ENCODE measurements at places on chromosomes 16 and 17.

DNA sequence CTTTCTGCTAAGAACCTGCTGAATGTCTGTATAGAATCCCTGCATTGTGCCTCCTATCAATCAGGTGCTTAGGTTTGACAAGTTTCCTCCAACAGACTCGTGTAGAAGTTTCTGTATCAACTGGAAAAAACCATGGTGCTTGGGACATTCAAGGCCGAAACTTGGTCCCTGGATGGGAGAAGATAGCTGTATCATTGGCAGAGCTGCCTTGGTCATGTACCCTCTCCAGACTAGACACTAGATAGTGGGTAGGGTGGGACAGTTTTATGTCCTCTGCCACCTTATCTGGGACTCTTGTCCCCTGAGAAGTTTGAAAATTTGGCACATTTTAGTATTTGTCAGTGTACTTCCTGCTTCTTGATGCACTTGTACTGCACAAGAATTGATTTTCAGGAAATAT lies 520.8 kb downstream of the WWOX start:
- DNase-seq = no peak

DNA sequence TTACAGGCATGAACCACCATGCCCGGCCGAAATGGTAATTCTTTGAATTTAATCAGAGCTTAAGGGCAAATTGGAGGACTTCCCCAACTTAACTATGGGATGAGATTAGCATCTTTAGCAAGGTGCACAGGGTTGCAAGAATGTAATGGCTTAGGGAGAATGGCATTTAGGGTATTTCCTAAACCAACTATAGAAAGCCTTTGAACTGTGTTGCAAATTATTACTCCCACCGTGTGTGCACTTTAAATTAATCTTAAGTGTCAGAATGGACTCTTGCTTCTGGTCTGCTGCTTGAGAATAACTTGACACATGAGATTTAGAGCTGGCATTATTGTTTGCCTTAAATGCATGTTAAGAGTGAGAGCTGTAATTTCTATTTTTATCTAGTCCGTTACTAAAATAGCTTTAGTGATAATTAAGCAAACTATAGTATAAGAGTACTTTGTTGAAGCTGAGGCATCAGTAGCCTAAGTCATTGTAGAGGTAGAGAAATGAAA lies 59.8 kb downstream of the TUBD1 start:
- DNase-seq = no peak

- DNase-seq = no peak
Observed at GRCh38 chr16:73032541-73033270, 15.2 kb downstream of the ZFHX3 start.

DNA sequence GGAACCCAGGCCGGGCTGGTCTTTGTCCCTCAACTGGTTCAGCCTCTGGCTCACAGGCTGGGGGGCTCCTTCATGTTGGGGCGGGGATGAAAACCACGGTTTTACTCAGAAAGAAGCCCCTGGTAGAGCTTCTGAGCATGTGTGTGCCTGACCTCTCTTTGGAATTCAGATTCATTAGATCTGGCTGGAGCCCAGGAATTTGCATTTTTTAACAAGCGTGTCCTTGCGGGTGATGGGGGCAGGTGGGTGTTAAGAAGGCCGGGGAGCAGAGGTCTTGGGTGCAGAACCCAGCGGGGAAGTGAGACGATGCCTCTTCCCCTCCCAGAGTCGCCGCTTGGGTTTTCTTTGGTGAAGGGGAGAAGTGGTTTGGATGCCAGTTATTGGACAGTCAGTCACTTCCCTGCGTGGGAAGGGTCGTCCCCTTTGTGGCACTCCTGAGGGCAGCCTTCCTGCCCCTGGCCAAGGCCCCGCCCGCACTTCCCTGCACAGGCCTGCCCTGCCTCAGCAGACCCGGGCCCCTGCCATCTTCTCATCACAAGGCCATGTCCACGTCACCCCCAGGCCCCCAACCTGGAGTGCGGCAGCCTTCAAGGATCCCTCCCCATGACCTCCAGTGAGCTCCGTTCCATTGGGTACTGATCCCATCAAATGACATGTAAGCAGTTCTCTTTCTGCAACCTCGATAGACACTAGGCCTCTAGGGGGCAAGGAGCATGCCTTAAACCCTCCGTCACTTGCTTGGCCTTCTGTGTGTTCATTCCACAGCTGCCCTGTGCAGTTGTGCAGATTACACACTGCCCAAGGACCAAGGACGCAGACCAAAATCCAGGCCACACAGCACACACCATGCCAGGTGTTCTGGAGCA lies 177.7 kb upstream of the CIBAR2 start:
- no peak for DNase-seq

- DNase-seq = no peak
Observed at GRCh38 chr16:4701791-4702465, 8.6 kb downstream of the NUDT16L1 start.

DNA sequence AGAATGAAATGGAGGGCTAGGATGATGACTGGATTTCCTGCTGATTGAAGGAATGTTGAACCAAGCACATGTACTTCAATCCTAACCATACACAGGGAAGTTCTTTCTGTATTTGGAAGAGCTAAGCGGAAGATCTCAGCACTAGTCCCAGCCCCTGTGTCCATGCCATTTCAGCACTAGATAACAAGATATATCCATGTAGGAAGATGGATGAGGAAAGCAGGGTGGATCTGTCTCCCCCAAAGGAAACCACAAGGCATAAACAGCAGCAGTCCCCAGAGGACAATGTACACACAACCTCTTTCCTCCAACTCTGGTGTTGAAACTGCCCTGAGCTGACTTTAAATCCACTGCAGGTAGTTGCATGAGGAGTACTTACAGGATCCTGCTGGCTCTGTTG lies 75.1 kb downstream of the GRIN2A start:
- DNase-seq = no peak

- no peak for DNase-seq
Observed at GRCh38 chr16:85611444-85612190, 1.5 kb upstream of the GSE1 start.

DNA sequence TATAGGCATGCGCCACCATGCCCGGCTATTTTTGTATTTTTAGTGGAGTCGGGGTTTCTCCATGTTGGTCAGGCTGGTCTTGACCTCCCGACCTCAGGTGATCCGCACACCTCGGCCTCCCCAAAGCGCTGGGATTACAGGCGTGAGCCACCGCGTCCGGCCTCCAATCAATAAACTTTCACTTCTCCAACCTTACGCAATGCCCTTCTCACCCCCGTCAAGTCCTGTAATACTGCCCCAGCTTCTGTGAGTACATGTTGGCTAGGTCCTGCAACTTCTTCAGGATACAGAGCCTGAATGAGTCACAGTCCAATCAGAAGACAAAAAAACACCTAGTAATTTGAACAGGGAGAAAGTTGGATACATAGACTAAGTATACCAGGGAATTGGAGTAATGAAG lies 47.1 kb upstream of the PHOSPHO1 start:
- DNase-seq = no peak

DNA sequence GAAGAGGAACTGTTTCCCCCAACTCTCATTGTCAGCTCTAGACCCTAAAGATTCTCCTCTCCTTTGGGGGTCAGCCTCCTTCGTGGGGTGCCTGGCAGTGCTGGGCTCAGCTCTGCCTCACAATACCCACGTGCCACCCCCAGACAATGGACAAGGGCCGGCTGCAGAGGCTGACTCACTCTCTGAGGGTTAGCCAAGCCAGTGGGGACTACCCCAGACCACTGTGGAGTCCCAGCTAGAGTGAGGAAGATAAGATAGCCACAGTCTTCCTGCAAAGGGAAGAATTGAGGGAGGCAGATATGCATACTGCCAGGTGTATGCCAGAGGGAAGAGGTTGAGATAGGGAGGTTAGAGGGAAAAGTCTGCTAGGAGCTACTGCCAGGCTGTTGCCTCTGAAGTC lies 13.5 kb upstream of the MTMR4 start:
- DNase-seq = no peak

DNA sequence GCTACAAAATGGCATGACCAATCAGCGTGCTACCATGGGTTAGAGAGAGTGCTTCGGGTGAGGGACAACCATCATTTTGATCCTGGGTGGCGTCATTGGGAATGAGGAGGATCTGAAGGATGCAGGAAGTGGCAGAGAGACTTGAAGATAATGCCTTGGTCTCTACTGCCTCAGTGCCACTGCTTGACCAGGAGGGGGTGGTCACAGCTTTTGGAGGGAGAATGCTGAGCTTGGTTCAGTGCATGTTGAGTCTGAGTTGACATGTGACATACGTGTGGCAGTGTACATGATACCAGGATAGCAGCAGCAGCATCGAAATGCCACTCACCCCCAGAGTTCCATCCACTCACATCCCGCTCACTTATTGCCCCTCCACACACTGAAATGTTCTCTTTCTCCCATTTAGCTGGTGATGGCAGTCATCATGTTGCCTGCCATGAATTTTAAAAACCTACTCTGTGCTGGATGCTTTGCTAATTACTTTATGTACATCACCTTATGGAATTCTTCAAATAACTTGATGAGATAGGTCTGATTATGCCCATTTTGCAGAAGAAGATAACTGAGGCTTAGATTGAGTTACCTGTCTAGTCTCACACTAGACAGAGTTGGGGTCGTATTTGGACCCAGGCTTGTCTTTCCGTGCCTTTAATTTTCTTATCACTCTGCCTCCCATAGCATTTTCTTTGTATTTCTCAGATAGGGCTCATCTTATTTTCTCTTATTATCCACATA lies 36.7 kb downstream of the ARSG start:
- no peak for DNase-seq

GRCh38 chr17:1227917-1228780 lies 42.1 kb upstream of the BHLHA9 start:
- no peak for DNase-seq

- DNase-seq = no peak
Observed at GRCh38 chr17:72158895-72159885, 38.4 kb downstream of the SOX9 start.

DNA sequence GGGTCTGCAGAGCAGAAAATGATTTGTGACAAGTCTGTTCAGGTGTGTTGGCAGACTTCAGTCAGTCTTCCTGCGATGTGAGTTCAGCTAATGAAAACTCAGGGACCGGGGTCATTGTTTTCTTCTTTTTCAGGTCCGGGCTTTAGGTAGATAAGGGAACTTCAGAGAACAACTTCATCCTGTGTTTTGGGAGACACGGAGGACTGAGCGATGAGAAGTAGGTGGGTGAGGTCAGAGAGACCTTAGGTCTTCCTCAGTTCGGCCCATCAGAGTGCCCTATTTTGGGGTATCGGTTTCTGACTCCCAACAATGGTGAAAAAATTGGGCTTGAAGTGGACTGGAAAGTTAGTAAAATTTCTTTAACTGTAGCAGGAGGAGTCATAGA lies 88.9 kb upstream of the ATF7IP2 start:
- DNase-seq = no peak

DNA sequence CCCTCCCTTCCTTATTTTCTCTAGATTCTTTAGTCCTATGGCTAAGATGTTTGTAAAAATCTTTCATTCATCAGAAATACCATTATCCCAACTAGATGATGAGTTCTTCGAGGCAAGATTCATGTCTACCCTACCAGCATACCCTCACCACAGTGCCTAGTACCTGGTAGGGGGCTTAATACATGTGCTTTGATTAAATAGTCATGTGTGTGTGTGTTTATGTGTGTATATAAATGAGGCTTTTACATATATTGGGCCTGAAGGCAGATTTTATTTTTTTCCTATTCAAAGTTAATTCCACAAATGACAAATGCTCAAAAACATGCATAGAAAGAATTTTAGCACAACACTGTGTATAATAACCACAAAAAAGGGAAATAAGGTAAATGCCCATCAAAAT lies 193.0 kb upstream of the IRX3 start:
- DNase-seq = no peak

GRCh38 chr16:47069313-47069712 lies 74.4 kb downstream of the NETO2 start:
- no peak for DNase-seq

GRCh38 chr17:67385122-67385988 lies 8.3 kb downstream of the PITPNC1 start:
- DNase-seq = no peak

GRCh38 chr17:41750862-41751261 lies 16.4 kb upstream of the HAP1 start:
- DNase-seq = no peak

GRCh38 chr17:19310151-19310550 lies 52.4 kb downstream of the B9D1 start:
- no peak for DNase-seq

DNA sequence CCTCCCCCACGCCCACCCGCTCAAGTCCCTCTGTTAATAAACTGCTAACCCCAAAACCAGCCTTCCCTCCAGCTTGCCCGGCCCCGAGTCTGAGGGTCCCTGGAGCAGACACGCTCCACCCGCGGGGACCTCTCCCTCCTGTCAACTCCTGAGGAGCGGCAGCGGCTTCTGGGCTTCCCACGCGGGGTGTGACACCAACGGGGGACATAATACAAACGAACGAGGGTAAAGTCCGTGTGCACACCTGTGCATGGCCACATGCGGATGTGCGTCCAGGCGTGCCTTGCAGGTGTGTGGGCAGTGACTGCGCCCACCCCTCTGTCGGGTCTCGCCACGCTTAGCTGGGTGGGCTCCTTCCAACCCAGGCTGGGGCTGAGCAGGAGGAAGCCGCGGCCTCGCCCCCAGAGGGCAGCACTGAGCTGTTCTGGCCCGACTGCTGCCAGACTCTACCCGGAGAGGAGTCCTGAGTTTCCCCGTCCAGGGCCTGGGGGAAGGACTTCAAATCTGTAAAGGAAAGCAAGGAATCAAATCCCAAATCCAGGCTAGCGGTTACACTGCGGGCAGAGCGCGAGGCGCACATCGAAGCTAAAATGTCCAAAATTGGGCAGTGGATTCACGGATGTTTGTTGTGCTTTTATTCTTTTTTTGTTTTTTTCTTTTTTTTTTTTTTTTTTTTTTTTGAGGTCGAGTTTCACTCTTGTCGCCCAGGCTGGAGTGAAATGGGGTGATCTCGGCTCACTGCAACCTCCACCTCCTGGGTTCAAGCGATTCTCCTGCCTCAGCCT lies 24.2 kb upstream of the KRT17 start:
- no peak for DNase-seq

GRCh38 chr17:9729034-9729650 lies 62.2 kb downstream of the DHRS7C start:
- DNase-seq = no peak

DNA sequence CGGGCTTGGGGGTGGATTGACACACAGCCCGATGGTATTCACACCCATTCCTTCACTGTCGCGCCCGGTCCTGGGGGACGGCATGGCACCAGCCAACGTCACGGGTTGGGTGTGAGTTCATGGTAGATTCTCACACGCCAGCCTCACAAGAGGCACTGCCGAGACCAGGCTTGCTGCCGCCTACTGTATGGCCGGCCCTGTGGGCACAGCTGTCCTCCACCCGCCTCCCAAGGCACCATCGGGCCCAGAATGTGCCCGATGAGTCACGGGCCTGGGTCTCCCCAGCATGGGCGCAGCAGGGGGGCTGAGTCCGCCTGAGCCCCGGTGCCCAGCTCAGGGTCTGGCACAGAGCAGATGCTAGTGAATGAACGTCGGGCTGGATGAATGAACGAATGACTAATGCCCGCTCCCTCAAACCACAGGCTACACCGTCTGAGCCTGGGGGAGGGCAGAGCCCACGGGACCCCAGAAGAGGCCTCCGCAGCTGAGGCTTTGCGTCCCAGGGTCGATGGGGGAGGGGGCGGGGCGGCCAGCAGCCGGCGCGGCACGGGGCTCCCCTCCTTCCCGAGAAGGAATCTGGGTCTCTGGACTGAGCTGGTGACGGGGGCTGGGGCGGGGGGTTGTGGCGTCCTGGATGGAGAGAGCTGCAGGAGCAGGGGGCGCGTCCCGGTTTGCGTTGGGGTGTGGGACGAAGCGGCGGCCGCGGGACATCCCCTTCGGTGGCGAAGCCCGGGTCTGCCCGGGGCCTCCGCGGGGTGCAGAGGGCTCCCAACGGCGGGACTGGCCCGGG lies 829 bp downstream of the PITPNM3 start:
- DNase-seq = no peak

Measured in cortex of kidney (tissue), 1 donor.